ENCODE measurements at places on chromosomes 4 and X.
A peak's percentile ranks its signal among the peaks of the same experiment; 100 is the strongest.

DNA sequence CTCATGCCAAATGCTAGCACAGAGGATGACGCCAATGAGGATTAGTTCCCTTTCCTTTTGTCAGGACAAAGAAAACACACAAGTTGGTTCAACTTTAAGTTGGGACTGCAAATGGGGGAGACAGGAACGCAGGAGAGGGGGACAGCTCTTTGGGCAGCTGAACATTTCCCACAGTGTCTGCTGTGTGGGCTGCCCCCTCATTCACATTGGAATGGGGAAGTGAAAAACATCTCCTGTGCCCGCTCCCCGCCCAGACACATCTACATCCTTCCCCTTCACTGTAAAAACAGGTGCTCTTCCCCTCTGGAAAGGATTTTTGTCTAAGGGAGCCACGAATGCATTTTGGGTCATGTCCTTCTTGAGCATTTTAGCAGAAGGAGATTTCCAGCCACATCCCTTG is 44.5 kb upstream of the TBC1D9 start:
- DNase-seq = no peak

GRCh38 chr4:150302553-150302952 is 224.3 kb downstream of the DCLK2 start:
- DNase-seq = peak; percentile 26

DNA sequence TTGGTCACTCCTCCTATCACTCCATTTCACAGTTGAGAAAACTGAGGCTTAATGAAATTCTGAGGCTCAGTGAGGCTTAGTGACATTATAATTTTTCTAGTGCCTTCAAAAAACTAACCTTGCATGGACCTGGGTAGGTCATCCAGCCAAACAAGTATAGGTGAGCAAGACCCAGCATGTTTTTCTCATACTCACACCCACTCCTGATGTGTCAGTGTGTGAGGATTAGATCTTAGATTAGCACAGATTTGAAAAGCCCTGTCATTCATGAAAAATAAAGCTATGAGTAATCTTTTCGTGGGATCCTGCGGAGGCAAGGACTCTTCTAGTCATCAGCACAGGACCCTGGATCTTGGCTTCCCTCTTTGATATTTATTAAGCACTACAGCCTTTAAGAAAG is 146.7 kb downstream of the CHIC2 start:
- DNase-seq = no peak

DNA sequence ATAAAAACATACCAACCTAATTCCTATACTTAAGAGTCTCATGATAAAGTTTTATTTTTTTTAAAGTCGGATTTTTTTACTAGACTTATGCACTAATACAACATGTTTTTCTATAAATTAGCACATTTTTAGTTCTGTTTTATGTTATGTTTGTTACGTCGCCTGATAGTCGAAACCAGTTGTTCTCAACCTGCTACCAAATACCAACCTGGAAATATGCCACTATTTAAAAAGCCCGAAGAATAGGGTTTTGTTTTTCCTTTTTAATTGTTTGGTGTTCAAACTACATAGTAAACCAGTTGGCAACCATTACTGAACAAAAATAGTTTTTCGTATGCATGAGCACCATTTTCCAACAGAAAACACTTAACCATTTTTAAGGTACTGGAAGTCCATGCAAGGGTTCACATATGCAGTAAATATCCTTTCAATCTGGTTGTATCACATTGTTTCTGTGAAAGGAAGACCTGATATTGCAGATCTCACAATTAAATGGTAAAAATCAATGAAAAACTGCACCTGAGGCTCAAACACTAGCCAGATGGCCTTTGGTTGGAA is 1.4 kb downstream of the WDFY3 start:
- no peak for DNase-seq

GRCh38 chrX:6293716-6294115 is 65.0 kb upstream of the NLGN4X start:
- DNase-seq = no peak

DNA sequence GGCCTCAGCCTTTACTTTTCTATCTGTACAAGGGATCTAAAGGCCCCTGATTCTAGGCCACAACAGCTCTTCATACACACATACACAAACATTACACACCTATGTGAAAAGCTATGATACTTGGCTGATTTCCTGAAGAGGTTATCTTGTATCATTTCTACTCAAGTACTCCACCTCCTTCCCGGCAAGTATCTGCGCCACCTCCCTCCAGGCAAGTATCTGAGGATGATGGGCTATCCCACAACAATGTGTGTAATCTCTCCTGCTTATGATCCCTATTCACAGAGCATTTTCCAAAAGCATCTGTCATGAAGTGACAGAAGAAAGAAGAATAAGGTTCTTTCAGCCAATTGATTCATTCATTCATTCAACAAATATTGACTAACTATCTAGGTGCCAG is 36.8 kb downstream of the AFAP1 start:
- no peak for DNase-seq

- DNase-seq = no peak
Observed at GRCh38 chr4:82661181-82661992, 99.6 kb upstream of the TMEM150C start.

DNA sequence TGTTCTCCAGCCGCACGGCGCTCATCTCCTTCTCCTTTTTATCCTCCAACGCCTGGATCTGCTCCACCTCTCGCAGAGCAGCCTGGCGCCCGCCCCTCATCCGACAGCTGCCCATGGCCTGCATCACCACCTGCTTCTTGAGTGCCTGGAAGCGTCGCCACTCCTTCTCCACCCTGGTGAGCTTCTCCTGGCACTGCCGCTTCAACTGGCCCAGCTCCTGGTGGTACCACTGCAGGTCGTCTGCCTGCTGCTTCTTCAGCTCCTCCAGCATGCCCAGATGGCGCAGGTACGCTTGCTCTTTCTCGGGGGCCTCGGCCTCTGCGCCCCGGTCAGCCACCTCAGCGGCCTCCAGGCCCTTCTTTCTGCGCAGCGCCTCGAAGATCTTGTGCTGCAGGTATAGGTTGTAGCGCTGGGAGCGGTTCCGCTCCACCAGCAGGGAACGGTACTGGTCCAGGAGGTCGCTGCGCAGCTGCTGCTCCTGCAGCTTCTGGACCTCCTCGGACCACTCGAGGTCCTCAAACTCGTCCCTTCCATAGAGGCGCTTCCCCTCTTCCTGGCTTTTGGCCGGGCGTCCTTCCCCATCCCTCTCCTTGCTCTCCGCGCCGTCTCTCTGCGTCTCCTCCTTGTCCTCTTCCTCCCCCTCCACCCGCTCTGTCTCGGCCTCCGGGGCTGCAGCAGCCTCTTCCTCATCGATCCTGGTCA is 1.2 kb upstream of the TADA2B start:
- no peak for DNase-seq

DNA sequence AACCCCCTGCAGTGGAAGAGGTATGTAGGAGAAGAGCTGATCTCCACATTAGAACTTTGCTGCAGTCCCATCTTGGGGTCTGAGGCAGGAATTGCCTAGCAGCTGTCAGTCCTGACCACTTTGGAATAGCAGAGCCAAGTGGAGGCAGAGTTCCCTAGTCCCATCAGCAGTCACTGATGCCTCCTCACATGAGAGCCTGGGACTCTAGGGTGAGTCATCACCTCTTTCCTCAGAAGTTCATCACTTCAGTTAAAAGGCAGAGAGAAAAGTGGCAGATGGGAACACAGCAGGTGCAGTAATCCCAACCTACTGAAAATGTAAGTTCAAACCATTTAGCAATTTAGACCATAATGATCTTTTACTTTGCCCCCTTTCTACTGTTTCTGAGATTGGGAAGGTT is 73.9 kb upstream of the MED14 start:
- no peak for DNase-seq

DNA sequence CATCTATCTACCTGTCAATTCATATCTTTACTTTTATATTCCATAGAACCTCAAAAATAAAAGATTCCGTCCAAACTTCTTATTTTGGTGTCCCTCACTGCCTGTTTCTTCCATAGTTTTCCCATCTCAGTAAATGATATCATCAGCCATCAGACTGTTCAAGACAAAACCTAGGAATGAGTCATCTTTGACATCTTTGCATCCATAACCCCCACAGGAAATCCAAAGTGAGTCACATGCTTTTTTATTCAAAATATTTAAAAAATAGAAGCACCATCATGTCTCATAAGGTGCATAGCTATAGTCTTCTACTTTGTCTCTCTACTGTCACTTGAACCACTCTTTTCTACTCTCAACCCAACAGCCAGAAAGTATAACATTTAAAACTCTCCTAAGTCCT is 29.9 kb upstream of the CXXC4 start:
- no peak for DNase-seq

DNA sequence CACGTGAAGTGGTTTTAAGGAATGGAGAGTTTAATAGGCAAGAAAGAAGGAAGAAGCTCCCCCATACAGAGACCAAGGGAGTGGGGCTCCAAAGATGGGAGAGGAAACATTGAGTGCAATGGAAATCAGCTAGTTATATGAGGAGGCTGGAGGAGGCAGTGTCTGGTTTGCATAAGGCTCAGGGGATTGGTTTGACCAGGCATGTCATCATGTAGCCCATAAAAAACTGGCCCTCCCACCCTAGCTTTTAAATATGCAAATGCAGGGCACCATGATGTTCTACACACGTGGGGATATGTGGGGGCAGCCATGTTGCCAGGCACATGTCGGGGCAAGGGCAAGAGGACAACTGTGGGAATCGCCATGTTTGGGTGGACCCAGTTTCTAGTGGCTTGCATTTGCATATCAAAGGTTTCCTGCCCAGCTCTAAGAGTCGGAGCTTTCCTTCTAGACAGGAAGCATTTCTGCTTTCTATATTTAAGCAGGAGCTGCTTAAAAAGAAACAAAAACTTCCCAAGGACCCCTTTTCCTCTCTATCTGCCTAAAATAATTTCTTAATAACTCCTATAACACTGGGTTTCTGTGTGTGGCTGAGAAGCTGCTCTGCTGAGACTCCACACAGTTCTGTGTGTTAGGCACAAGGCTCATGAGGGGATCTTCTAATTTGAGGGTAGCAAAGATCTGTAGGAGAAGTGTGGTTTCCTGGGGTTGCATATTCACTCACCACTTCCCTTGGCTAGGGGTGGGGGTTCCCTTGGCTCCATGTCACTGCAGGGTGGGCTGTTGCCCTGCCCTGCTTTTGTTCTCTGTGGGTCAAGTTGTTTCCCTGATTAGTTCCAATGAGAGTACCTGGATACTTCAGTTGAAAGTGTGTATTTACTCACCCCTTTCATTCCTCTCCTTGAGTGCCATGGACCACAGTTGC is 113.5 kb downstream of the VSIG4 start:
- no peak for DNase-seq

DNA sequence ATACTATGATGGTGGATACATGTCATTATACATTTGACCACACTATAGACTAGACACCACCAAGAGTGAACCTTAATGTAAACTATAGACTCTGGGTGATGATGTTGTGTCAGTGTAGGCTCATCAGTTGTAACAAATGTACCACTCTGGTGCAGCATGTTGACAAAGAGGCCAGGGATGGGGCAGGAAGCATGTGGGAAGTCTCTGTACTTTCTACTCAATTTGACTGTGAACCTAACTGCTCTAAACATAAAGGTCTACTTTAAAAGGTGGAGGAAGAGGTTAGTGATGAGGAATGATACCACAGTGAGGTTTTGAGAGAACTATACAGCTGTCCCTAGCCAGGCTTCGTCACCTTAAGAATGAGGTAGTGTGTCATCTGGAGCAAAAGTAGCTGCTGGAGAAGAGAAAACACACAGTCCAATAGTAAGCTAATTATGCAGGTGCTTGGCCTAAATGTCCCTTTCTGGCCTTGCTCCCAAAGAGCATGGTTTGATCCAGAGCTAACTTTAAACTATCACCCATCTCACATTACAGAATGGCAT is 38.4 kb downstream of the GRSF1 start:
- DNase-seq = no peak

- DNase-seq = no peak
Observed at GRCh38 chrX:85024044-85024443, 20.4 kb downstream of the APOOL start.

DNA sequence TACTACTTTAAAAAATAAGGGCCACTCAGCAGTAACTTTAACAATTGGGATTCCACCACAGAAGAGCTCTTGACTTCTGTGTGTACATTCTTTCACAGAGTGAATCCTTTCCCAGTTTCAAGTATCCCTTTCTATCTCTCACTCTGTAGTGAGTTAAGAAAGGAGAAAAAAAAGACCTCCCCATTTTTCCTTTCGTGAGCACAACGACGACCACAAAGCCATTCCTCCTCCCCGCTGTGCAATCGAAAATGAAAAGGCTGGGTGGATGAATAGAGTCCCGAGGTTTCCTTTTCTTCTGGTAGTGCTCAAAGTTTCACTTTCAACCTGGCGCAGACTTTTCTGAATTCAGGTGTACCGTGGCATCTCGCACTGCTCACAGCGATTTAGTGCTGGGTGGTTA is 58.0 kb downstream of the TAB3 start:
- peak; percentile 15 for DNase-seq

DNA sequence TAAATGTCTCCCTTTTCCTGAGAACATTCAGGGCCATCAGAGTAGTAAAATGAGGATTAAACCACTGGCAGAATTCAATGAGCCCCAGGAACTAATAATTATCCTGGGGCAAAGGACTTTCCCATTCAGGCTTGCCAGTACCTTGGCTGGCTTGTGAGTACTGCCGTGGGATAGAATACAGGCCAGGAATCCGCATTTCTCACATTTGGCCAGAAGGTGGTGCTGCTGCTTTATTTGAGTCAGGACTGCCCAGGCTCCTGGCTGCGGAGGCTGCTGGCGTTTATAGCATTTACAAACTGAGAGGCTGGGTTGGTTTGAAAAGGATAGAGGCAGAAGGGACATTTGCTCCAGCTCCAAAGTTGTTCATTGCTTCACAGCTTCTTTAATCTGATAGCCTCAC is 91.4 kb downstream of the RTL9 start:
- peak; percentile 49 for DNase-seq

GRCh38 chr4:103100691-103101090 is 1.1 kb upstream of the BDH2 start:
- no peak for DNase-seq

- no peak for DNase-seq
Observed at GRCh38 chr4:7425591-7426468, 8.9 kb downstream of the PSAPL1 start.

- no peak for DNase-seq
Observed at GRCh38 chrX:25507801-25508200, 492.0 kb upstream of the ARX start.

GRCh38 chrX:45068569-45068968 is 132.1 kb downstream of the DIPK2B start:
- DNase-seq = no peak

DNA sequence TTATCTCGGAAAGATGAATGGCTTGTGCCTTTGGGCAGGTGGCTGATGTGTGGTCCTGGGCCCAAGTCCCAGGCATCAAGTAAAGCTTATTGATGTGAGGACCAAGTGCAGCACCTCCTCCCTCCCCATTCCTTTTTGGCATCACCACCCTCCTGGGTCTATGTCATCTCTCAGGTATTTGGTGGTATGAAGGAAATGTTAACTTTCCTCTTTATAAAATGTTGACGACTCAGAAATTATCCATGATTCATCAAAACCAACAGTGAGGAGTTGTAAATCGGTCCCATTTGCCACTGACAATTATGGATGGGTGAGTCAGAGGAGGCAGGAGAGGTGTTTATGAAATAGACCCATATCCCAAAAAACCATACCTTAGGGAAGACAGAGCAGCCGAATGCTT is 229.4 kb upstream of the GATB start:
- DNase-seq = no peak

- DNase-seq = no peak
Observed at GRCh38 chrX:92209936-92210335, 430.8 kb downstream of the PCDH11X start.

- DNase-seq = no peak
Observed at GRCh38 chr4:8548731-8549351, 31.4 kb upstream of the GPR78 start.

GRCh38 chr4:73392936-73393335 is 11.2 kb upstream of the ALB start:
- no peak for DNase-seq

All from activated CD4-positive, alpha-beta T cell treated with anti-CD3 and anti-CD28 coated beads for 24 hours (primary cell).